ENCODE measurements at places on chromosomes 7 and 10.

- no peak for DNase-seq
Measured at GRCh38 chr7:51318001-51318400, 1.4 kb upstream of the COBL start.

- no peak for DNase-seq
Measured at GRCh38 chr7:36188266-36188665, 35.2 kb downstream of the EEPD1 start.

DNA sequence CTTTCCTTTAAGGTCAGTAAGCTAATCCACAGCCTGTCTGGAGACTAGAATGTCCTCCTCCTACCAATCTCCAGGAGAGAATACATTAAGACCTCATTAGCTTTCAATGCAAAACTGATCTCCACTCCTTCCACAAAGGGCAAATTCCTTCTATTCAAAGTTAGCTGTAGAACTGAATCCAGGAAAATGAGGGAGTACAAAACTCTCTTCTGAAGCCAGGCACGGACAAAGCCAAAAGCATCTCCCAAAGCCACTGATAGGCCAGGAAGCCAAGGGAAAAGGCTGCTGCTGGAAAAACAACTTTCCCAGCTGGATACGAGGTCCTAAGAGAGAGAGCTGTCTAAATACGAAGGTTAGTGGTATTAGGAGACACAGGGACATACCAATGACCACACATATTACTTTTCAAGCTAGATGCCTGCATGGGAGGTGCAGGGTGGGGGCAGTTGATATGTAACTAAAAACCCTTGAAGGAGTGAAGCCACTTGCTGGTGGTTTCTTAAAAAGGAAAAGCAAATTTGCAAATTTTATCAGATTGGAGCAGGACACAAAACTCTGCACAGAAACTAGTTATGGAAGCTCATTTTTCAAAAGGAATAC lies 43.6 kb downstream of the MKX start:
- no peak for DNase-seq

GRCh38 chr7:96151889-96152288 lies 170.0 kb downstream of the SLC25A13 start:
- no peak for DNase-seq

- no peak for DNase-seq
Measured at GRCh38 chr10:62831346-62831745, 15.2 kb upstream of the EGR2 start.

DNA sequence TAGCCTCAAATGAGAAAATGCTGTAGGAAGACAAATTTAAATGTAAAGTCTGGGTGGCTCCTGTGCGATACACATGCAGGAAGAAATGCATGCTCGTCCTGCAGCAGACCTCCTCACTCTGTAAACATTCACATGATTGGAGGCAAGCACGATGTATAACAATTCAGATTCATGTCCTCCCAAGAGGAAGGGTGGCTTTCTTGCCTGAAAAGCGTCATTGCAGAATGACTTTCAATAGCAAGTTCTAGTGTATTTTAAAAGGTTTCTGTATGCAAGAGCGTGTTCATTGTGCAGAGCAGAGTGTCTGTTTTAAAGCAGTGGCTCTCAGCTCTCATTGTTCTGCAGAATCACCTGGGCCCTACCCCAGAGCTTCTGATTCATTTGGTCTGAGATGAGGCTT lies 170.3 kb upstream of the CELF2 start:
- no peak for DNase-seq

DNA sequence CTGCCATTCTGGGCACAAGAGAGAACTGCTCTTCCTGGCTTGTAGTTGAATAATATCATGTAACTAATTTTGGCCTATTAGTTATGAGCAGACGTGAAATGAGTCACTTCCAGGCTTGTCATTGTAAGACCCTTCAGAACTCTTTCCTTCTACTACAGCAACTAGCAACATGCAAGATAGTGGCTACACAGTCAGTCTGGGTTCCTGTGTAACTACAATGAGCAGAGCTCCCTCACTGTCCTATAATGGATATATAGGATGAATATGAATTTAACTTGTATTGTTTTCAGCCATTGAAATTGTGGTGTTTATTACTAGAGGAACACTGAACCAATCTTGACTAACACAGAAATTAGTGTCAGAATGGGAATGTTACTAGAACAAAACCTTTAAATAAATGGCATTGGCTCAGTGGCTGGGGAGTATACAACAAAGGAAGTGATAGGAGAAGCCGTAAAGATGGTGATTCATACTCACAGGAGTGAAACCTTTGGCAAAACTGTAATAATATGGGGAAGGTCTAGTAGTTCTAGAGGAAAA lies 2.9 kb upstream of the MTPN start:
- DNase-seq: no peak

DNA sequence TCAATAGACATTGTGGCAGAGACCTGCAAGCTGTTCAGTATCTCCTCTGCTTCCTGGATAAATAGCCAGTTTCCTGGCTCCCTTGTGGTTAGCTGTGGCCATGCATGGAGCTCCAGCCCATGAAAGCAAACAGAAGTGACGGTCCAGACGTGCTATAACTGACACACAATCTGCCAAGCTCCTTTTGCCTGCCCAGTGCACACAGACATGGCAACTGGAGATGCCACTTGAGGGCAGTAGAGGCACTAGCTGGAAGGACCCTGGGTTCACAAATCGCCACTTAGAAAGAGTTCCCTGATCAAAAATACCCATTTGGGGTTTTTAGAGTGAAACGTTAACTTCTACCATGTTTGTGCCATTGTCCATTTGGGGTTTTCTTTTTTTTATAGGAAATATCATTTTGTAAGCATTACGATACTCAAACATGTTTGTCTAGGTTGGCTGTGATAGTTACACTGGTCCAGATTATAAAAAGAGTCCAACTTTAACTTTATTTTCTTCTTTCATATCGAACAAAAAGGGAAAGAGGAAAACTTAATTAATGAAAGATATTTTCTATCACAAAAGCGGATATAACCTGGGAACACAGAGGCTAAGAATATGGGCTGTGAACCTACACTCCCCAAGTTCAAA lies 31.3 kb downstream of the KIN start:
- DNase-seq: no peak

DNA sequence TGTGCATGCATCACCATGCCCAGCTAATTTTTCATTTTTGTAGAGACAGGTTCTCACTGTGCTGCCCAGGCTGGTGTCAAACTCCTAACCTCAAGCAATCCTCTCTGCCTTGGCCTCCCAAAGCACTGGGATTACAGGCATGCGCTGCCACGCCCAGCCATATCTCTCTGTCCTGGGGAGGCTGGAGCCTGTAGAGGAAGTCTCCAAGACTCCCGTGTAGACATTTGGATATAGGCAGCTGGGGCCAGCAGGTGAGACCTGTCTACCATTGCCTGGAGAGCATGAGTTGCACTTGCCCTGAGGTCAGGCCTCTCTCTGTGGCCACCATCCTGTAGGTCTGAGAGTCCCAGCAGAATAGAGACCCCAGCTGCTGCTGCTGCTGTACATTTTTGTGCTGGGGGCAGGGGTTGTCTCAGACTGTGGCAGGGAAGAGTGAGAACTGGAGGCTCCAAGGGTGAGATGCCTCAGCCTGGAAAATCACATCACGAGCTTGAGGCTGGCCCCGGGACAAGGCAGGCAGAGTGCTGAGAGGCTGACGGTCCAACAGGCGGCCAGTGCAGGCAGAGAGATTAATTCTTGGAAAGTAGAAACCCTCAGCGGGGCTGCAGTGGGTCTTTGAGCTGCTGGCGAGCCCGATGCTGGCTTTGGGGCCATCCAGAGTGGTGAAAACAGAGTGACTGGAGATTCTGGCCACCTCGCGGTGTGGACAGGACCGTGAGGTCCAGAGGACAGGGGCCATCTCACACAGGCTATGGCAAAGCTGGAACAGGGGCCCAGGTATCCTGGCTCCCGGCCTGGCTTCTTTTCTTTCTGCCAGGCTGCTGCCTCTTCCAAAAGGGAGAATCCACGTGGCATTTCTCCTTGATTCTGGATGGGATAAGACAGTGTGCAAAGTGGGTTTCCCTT lies 60.9 kb downstream of the TMEM270 start:
- DNase-seq: no peak

DNA sequence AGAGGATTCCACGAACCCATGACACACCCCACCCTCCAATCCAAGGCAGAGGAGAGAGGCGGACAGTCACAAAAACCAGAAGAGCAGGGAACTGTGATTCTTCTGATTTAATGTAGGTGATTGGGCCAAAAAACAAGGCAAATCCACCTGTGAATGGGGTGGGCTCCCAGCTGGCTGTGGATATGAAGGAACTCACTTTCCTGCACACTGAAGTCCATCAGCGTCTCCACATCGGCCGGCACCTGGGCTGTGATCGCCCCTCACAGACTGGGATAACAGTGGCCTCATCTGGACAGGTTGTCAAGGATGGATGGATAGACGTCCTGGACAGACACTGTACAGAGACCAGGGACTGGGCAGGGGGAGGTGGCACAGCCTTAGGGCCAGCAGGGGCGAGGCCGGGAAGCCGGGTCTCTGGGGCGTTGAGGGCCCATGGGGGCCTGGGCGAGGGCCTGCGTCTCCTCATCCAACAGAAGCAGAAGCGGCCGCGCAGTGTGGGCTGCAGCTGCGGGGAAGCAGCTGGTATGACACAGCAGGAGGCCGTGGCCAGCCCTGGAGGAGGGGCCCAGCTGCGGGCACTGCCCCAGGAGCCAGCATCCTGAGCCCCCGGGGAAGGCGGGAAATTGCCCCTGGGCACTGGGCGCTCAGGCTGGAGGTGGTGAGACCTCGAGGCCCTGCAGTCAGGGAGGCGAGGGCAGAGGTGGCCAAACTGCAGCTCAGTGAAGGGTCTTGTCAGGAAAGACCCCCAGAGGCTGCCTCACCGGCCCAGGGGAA lies 54.2 kb downstream of the DIP2C start:
- no peak for DNase-seq

DNA sequence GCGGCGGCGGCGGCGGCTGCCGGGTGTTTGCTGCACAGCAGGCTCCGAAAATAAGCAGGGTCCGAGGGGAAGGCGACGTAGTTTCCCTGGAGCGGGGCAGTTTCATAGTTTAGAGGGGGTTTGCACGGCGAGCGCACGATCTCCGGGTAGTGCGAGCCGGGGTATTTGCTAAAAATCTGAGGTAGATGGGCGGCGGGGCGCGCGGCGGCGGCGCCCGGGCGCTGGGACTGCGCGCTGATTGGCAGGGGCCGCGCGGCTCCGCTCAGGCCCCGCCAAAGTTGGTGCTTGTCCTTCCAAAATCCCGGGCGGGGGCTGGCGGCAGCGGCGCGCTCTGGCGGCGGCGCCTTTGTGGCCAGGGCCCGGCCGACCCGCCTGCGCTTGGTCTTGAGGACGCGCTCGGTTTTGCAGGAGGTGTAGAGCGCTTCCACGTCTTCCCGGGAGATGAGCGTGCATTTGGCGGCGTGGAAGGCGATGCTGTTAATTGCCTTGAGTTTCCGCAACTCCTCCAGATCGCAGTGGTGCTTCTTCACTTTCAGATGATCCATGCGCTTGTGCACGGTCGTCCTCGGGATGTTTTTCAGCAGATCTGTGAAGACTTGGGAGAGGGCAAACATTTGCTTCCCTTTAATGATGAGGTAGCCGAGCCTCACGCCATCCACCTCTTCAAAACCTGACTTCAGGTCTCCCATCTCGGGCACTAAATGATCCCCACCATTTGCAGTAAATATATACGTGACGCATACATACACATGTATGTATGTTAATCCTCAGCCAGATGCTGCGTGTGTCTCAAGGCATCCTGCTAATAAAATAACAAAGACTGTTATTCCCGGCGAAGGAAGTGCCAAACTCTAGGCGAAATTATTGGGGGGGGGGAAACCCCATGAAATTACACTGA lies 8.1 kb downstream of the SKIDA1 start:
- DNase-seq: no peak

GRCh38 chr10:67520924-67521520 lies 175.0 kb downstream of the CTNNA3 start:
- DNase-seq: no peak

GRCh38 chr7:129538790-129539189 lies 36.5 kb downstream of the SMKR1 start:
- DNase-seq: no peak

GRCh38 chr10:78981257-78981969 lies 87.4 kb upstream of the ZMIZ1 start:
- no peak for DNase-seq

DNA sequence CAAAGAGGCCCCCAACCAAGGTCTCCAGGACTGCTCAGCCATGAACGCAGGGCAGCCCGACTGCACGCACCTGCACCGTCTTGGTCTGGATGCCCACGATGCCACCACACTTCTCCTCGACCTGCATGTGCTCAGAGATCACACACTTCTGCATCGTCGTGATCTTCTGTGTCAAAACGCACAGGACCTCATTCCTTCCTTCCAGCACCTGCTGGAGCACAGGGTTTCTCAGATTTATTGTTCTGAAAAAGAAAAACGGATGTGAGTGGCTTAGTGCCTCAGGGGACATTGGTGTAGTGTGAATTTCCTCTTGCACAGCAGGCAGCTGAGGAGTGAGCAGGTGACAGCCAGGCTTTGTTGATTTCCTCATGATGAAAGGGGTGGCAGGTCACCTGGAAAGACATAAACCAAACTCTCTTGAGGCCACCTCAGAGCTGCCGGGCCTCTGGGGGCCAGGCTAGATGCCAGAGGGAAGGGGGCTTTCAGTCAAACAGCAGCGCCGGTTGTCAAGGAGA lies 38.2 kb downstream of the GSDME start:
- DNase-seq: no peak
